Skeletal muscle cell (primary cell): ENCODE measurements at places on chromosomes 4 and X.
A peak's percentile ranks its signal among the peaks of the same experiment; 100 is the strongest.

DNA sequence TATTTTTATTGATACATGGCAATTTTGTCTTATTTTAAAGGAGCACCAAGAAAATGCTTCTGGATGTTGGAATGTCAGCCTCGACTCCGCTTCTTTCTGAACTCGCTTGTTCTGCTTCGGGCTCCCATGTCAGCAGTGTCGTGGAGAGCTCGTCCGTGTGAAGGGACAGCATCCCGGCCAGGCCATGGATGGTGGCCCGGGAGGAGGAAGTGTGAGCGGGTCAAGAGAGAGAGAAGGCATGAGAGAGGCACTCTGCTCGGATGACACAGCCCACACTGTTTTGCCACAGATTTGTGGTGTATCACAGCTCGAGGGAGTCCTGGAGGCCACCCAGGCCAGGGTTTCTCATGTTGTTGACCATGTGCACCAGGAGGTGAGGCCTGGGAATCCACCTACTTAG lies 107.0 kb downstream of the TRAPPC11 start:
- no peak for DNase-seq

DNA sequence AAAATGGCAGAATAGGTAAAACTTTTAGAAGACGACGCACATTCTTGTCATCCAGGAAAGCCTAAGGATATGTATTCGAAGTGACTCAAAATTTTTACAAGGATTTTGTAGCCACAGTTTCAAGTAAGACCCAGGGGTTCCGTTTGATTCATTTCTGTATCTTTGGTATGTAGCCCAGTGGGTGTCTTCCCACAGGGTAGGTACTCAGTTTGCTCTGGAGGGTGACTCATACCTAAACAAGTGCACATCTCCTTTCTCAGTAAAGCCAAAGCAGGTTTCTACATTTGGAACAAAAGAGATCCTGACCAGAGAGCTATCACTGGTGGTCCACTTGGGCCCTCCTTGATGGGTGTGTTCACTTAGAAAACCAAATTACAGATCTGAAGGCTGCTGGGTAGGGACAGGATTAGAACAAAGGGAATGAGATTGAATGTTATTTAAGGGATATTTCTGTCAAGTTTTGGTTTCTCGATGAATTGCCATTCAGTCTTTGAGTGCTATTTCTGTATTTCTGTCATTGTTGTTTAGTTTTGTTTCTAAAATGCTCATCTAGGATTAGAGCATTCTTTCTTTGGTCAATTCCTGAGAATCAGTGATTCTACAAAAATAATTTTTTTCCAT lies 56.1 kb downstream of the PLS3 start:
- DNase-seq = no peak

DNA sequence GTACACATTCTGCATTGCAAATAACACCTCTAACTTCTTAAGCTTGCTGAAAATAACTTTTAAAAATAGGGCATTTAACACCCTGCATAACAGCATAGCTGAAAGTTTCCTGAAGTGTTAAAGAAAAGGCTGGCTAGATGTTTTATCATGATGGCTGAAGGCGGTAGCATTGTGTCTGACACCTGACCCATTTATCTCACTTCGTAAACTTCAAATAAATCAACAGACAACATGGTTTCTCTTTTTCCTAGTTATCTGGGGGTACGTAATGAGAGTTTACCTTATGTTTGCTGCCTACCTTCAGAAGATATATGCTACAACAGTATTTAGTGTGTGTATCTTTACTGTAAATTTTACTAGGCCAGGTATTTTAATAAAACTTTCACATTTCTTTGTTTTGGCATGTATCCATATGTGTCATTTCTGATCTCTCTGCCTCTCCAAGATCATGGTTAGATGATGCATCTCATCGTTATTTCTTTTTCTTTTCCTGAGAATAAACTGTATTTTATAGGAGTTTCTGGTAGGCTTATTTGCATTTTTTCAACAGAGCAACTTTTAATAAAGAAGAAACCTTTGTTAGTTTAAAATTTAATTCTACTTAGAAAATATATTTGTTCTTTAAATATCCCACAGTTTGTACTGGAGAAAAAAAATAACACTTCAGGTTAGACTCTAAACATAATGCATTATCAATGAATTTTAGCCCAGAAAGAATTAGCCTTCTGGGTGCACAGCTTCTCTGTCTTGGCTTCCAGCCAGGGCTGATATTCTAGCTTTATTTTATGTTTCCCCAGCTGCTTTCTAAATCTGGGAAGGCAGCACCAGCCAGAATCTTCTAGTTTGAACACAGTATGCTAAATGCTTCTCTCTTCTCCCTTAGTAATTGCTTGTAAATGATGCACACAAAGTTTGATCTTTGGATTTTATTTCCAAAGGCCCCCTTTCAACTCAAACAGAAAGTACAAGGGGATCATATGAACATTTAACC lies 2.9 kb downstream of the NDST4 start:
- no peak for DNase-seq

GRCh38 chr4:169621731-169622492 lies 1.5 kb downstream of the CLCN3 start:
- no peak for DNase-seq

DNA sequence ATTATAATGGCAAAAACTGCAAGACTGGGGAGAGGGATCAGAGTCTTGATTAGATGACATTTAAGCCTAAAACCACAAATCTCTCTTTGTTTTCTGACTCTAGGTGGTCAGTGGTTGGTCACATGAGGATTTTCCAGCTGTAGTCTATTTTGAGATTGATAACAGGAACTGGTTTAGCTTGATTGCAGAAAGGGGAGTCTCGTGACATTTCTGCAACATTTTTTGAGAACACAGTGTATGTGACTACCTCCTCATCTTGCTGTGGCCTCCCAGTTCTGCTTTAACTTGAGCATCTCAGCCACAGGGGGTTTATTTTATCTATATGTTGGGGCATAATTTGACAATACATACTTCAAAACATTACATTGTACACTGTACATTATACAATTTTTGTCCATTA lies 726.4 kb upstream of the MAGEB2 start:
- DNase-seq = no peak

GRCh38 chr4:102305666-102306065 lies 39.6 kb downstream of the SLC39A8 start:
- no peak for DNase-seq

- DNase-seq = no peak
Observed at GRCh38 chr4:185341841-185342240, 53.9 kb downstream of the LRP2BP start.

DNA sequence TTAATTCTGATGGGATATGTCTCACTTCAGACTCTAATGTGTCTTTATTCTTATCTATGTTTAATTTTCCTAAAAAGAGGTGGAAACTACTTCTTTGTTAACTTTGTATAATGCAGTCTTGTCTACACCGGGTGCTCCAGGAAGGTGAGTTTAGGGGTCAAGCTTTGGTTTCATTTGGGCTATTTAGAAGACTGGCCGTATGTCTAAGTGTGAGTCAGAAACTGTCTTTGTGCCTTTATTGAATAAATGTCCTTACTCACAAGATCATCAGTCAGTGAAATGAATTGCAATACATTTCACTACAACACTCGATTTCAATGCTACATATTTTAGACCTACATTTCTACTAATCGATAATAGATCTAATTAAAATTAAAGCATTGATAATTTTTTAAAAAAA lies 56.2 kb downstream of the PROM1 start:
- no peak for DNase-seq

- DNase-seq = no peak
Observed at GRCh38 chrX:132668178-132668577, 179.3 kb upstream of the MBNL3 start.

DNA sequence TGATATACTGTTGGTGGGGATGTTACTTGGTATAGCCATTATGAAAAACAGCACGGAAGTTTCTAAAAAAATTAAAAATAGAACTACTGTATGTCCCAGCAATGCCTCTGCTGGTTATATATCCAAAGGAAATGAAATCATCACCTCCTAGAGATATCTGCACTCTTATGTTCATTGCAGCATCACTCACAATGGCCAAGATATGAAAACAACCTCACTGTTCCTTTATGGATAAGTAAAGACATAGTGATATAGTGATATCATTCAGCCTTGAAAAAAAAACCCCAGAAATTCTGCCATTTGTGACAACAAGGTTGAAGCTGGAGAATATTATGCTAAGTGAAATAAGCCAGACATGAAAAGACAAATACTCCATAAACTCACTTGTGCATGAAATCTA lies 543.8 kb upstream of the SLIT2 start:
- DNase-seq = no peak

- DNase-seq = no peak
Observed at GRCh38 chr4:140857111-140857510, 100.9 kb upstream of the TBC1D9 start.

DNA sequence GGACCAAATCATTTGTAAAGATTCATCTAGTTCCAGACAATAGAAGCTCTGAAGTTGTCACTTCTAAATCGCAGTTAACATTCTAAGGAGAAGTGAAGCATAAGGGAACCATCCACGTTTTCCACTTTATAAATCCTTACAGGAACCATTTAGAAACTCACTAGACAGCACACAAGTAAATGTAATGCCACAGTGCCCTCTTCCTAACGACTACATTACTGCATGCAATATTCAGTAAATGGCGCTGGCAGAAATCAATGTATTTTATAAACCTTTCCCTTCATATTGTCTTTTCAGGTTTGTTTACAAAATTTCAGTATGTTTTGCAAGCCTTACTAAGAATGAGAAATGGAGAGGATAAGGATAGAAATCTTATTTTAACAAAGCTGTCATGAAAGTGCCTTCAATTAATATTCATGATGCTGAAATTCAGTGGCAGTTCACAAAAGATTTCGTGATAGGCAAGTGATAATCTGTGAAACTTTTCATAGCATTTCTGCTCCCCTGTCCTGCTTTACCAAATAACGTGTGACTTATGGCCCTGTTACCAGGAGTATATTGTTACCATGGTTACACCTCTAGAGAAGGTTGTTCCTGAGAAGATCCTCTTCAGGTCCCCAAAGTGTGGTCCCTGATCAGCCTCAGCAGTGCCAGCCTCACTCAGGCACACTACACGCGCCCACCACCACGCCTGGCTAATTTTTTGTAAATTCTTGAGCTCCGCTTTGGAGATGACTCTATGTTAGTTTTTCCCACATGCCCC lies 54.2 kb downstream of the TMA16 start:
- DNase-seq = peak; percentile 24

DNA sequence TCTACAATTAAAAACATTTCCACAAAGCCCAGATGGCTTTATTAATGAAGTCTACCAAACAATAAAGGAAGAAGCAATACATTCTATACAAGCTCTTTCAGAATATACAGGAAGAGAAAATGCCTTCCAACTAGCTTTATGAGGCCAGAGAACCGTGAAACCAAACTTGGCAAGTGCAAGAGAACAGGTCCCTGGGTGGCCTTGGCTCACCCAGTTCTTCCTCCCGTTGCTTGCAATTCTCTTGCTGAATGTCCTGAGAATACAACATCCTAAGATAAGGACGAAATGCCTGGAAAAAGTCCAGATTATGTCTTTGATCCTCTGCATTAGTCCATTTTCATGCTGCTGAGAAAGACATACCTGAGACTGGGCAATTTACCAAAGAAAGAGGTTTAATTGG lies 204.9 kb downstream of the MAD2L1 start:
- no peak for DNase-seq

DNA sequence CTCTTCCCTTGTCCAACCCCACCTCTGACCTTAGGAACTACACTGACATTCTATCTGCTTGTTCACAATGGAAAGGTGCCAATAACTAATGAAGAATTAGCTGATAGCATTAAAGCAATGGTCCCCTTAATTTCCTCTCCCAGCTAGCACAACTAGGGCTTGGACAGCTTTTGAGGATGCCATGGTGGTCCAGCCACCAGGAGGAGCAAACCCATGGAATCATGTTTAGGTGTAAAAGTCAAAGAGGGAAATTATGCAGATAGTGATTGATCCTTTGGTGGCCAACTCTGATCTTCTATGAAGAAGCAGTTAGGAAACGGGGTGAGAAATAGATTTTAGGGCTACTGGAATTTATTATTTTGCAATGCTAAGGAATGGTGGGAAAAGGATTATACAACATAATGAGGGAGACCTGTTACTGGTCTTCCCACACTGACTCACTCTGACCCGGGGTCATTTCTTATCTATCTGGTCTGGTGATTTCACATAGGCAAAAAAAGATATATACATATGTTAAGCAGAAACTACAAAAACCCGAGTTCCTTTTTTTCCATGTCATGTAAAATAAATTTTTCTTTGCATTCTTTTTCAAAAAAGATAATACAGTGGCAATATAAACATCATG lies 45.8 kb upstream of the FBXW7 start:
- no peak for DNase-seq

DNA sequence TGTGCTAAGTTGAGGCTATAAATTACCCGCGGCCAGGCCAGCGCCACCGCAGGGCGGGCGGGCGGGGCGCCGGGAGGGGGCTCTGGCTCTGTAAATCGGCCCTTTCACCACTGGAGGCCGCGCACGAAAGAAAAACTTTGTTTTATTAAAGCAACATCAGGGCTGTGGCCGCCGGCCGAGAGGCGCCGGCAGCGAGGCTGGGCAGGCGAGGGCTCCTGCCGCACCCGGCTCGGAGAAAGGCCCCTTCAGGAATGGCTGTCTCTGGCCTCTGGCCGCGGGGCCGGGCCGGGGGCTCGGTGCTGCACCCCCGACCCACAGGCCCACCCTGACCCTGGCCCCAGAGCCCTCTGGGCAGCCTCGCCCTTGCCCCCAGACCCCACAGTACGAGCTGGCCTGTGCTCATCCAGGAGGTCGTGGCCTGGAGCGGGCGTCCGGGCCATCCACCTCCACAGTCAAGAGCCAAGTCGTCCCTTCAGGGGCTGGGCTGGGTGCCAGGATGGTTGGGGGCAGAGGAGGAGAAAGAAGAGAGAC lies 29.5 kb upstream of the FGFR3 start:
- no peak for DNase-seq

DNA sequence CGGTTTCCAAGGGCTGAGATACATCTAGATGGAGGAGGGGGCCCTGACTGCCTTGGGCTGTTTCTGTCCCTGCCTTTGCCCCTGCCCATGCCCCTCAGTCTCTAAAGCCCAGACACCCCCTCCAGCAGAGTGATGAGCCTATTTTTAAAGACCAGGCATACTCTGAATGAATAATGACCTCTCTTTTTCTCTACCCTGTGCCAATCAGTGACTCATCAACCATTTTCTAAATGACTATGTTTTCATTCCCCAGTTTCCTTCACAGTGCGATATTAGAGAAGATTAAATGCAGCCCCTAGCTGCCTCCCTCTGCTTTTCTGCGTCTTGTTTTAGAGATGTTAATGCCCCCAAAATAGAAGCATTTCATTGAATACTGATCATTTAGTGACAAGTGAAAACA lies 15.5 kb upstream of the NHS start:
- no peak for DNase-seq

GRCh38 chr4:67342291-67342690 lies 203.0 kb downstream of the CENPC start:
- no peak for DNase-seq

DNA sequence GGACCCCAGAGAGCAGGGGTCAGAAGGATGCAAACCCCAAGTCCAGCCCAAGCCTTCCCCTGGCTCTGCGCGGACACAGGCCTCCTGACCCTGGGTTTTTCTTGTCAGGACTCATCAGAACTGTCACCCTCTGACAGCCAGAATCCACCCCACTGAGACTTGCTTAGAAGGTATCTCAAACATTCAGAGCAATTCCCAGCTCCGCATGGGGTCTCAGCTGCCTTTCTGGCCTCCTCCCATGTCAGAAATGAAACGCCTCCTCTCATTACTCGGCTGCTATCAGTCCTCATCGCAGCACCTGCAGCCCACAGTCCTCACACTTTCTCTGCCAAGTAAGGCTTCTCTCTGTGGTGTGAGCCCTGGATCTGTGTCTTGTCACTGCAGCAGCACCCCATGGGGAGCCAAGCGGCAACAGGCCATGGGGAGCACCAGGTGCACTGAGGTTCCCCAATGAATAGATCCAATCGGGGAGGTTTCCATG lies 97.8 kb downstream of the WFS1 start:
- no peak for DNase-seq

- DNase-seq = no peak
Observed at GRCh38 chr4:36142504-36142903, 101.8 kb downstream of the ARAP2 start.
